ENCODE measurements at places on chromosomes 7 and 10.
A peak's percentile ranks its signal among the peaks of the same experiment; 100 is the strongest.

- DNase-seq: no peak
These were observed 104.2 kb upstream of the SDK1 start for GRCh38 chr7:3196629-3197400.

- DNase-seq: peak; percentile 19
These were observed 43.5 kb upstream of the CACUL1 start for GRCh38 chr10:118798231-118798662.

- no peak for DNase-seq
These were observed 163.8 kb upstream of the SLC26A5 start for GRCh38 chr7:103609778-103610177.

- DNase-seq: peak; percentile 62
These were observed 512 bp upstream of the VIM start for GRCh38 chr10:17227367-17228090.

- DNase-seq: no peak
These were observed 906.7 kb downstream of the DNAJB9 start for GRCh38 chr7:109476409-109476808.

- DNase-seq: peak; percentile 69
These were observed 161.2 kb downstream of the CELF2 start for GRCh38 chr10:11178606-11179515.

DNA sequence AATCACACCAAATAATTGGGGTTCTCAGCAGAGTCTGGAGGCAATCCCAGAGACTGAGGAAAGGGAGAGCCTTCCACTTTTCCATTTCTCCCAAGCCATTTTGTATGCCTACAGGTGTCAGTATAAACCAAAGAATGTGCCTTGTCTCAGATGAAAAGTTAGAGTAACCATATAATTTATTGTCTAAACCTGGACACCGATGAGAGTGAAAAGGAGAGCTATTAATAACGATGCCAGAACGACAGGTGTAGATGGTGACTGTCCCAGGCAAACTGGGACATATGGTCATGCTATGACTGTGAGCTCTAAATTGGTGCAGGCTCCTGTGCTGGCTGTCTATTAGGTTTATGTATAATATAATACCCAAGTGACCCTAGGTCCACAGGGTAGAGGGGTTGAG lies 219.6 kb downstream of the ARHGAP12 start:
- no peak for DNase-seq

DNA sequence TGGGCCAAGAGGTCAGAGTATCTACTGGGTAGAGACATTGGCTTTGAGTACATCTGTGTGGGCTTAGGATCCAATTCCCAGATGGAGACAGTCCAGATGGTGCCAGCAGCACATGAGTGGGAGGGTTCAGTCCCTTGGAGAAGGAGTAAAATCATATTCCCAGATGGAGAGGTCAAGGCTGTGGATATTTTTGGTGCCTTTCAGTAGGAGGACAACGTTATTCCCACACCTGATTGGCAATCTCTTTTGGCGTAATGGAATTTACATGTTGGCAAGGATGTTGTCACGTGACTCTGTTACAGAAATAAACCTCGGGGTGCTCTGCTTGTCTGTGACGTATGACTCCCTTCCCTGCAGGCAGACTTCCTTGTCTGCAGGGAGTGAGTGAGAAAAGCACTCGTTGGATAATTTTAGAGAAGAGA lies 27.6 kb downstream of the NPS start:
- no peak for DNase-seq

DNA sequence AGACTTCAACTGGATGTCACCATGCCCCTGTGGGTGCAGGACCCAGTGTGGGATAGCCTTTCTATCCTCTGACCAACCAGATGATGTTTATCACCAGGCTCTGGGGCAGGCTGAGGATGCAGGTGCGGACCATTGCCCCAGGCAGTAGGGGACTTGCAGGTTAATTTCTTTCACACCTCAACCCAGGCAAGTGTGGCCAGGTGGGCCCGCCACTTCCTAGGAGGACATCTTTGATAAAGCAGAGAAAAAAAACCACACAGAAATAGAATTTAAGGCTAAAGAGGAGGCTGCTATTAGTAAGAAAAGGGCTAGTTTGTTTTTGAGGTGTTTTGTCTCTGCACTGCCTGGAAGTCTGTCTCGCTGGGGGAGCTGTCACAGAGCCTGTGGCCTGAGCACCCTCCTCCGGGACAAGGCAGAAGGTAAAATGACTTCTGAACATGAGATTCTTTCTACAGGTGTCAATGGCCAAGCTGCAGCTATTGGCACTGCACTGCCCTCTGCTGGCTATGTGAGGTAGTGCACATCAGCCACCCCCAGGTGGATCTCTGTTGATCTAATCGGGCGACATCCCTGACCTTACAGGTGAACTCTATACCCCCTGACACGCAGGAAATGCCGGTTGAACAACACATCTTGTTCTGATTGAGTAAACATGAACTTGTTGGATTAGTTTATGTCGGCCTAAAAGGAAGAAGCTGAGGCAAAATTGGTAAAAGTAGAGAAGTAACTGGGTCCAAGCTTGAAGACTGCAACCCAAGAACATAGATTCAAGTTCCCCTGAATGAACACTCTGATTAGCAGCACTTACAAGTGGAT lies 21.0 kb downstream of the UPP1 start:
- peak; percentile 38 for DNase-seq

DNA sequence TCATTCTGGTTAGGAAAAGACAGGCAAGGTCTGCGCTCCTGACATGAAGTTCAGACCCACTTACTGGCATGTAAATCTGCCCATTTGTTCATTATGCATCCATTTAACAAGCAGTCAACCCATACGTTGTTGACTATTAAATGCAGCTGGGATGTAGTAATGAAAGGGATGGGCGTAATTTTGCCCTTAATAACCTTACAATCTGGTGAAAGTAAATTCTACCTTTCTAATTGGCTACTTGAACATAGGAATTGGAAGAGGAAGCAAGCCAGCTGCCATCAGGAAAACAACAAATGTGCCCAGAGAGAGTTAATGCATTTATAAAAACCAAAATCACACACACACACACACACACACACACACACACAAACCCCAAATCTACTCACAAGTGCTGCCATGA lies 170.2 kb upstream of the PITRM1 start:
- DNase-seq: no peak

DNA sequence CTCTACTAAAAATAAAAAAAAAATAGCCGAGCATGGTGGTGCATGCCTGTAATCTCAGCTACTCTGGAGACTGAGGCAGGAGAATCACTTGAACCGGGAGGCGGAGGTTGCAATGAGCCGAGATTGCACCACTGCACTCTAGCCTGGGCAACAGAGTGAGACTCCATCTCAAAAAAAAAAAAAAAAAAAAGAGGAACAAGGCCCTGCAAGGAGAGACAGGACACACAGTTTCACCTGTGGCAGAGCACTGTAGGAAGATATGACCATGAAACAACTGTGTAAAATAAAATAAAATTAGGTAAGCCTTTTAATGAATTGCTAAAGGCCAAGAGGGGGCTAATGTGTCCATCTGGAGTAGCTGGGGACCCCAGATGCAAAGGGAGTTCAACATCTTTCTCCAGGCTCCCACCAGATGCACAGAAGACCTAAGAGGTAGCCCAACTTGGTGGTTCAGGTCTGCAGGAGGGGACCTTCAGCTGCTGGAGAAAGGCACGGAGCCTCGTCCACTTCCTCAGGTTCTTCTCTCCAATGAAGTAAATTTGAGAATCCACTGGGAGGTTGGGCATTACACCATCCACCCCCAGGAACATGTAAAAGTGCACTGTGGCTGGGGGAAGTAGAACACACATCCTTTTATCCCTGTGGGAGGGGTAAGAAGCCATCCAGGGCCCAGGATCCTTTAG lies 12.7 kb downstream of the PPIF start:
- no peak for DNase-seq

DNA sequence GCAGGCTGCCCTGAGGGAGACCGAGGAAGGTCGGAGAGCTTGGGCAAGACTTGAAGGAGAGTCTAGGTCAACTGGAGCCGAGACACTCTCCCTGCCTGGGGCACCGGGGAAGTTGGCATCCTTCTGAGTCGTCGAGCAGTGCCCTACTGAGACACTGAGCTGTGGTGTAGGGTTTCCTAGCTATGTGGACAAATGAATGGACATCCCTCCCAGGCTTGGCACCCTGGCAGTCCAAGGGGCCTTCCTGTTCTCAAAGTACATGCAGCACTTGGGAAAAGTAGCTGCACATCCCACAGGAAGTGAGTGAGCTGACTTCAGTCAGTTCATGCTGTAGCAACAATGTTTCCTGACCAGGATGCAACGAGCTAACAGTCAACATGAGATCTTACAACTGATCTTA lies 57.2 kb upstream of the INPP5A start:
- DNase-seq: peak; percentile 19

DNA sequence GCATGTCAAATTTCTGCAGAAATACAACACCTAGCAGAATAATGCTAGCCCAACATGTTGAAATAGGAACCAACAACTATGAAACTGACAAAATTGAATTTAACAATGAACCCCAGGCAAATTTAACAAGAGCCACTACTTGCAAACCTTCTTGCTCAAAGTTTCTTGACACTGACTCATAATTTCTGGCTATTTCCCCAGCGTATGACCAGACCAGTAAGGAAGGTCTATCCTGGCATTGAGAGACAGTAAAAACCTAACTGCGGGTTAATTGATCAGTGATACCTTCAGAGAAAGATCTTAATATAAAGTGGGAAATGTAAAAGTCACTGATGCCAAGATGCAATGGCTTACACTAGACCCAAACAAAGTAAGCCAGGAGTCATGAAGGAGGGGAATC lies 510.1 kb downstream of the ARL4A start:
- peak; percentile 32 for DNase-seq

GRCh38 chr7:148567524-148567923 lies 23.0 kb upstream of the C7orf33 start:
- DNase-seq: no peak

DNA sequence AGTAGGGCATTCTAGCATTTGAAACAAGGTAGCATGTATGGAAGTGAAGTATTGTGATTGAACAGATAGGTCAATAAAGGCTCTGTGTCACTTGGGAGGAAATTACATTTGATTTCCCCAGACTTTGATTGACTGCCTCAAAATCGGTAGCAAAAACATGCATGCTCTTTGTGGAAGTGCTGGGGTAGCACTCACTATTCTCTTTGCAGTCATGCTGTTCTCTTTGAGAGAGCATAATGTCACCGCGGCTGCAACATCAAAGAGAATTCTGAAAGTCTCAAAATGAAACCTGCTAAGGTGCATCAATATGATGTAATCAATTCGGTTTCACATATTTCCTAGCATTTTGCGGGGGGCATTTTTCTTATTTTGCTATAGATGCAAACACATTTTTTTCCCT lies 64.2 kb downstream of the ARMC3 start:
- DNase-seq: no peak

DNA sequence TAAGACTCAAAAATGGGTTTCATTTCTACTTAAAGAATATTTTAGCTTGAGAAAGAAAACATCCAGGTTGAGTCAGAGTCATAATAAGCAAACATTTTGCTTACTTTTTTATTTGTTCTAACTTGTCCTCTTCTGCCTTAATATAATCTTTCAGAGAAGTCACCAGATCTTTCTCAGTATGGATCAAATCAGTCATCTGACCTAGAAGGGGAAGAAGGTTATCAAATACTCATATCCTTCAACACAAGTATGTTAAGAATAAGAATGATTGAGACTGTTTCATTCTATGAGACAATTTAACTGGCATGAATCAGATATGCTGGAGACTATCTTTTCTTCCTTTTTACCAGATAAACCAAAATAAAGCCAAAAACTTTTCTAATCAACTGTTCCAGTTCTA lies 23.0 kb downstream of the P4HA1 start:
- no peak for DNase-seq

- no peak for DNase-seq
These were observed 19.7 kb downstream of the TSPAN12 start for GRCh38 chr7:120838281-120838682.

- no peak for DNase-seq
These were observed 43.8 kb downstream of the SPOCK2 start for GRCh38 chr10:72044417-72045041.

- DNase-seq: peak; percentile 31
These were observed at the start of gene UPP1 for GRCh38 chr7:48089046-48090003. Gene UPP1, plus strand, starts transcription at chr7:48089265. Its CDS starts 5,519 bp downstream, at chr7:48094784.

DNA sequence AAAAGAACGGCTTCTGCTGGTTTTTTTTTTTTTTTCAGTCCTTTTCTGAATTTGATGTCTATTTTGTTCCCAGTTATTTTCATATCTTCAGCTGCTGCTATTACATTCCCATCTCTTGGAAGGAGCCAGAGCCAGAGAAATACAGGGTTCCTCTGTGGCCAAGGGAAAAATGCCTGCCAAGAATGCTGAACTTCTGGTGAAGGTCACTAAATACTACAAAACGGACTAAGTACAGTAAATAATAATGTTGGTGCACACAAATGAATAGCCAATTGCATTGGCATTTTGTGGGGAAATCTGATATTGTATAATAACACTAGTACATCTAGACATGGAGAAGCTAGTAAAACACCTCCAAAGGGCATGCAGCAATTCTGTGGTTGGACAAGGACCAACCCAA lies 56.3 kb upstream of the ZEB1 start:
- peak; percentile 76 for DNase-seq

DNA sequence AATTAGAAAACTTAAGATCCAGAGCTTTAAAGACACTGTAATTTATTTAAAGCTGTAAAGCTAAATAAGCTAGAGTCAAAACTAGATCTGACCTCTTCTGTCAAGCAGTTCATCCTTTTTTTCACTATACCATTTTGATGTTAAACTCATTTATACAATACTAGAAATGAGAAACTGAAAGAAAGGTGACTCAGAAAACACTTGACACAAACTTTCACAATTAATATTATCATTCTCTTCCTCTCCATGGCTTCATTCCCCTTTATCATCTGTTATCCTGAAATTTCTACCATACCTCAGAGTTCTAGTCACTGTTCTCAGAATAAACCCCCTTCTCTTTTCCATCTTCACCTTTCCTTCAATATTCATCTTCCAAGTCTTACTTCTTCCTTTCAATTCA lies 1.3 kb downstream of the FIGNL1 start:
- DNase-seq: no peak

DNA sequence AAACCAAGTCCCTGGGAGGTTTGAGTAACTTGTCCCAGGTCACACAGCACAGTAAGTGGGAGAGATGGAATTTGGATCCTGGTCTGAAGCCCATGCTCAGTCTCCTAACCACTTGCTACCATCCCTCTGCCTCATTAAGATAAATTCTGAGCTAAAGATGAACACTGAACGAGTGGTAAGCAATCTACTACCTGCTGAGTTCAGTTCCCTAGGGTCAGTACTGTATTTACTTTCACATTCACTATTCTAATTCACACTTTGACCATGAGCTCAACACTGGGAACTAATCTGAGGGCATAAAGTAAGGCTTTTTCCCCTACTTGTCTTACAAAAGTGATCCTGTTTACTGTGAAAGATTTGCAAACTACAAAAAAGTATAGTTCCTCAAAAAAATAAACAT lies 2.4 kb downstream of the UROS start:
- no peak for DNase-seq

DNA sequence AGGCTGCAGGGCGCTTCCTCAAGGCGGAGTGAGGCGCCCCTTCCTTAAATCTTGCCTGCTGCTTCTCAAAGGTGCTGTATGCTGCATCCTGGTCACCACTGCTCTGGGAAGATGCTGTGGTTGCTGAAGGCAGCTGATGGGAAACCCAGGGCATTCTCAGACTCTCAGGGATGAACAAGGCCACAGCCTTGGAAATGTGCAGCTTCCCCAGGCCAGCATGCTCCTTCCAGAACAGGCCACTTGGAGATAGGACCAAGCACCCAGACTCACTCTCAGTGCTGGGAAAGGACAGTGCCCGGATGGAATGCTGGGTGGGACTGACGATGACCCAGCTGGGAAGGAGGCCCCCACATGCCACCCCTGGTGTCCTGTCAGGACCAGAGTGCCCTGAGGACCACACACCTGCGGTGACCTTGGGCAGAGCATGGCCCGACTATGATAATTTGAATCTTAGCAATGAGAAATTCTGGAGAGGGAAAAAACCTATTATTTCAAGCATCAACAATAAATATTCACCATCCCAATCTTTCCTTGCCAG lies 235.5 kb downstream of the TNS3 start:
- no peak for DNase-seq
